ENCODE measurements at places on chromosomes 12 and 14.

GRCh38 chr12:128684352-128684751, 139.4 kb downstream of the SLC15A4 start:
- no peak for DNase-seq

DNA sequence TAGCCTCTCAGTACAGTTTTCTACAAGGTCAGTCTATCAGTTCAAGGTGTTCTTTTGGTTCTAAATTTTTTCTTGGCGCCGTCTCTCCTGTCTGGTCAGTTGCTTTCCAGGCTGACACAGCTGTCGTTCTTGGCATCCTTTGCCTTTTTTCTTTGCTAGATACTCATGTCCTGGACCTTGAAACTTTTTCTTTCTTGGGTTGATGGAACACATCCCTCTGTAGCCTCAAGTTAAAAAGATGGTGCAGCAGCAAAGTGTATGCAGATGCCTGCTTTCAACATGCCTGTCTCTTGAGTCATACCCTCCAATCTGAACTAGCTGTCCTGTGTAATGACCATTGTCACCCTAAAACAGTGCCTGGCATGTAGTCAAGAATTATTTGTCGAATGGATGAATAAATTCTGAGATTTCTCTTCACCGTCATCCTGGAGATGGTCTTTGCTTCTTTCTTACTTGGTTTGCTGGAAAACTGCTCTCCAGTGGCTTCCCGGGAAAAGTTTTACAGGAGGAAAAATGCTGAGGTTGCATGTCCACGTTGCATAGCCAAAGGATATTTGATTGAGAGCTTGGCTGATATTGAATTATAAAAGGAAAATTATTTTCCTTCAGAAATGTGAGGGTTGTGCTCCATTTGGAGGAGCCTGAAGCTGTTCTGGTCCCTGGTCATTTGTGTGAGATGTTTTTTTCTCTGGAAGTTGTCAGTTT, 4.6 kb downstream of the NYNRIN start:
- no peak for DNase-seq

DNA sequence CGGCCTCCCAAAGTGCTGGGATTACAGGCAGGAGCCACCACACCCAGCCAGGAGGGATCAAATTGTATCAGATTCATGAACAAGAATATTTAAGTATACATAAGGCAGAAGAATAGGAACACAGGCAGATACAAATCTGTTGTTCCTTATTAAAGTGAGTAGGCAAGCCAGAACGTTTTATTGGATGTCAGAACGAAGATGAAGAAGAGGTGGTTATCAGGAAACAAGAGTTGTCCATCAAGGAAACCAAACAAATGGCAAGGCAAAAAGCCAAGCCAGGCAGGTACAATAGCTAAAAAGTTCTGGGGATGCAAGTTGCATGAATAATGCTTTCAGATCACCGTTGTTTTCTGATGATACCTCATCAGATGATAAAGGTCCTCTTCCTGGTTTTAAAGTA, 31.1 kb upstream of the BAZ1A start:
- no peak for DNase-seq

DNA sequence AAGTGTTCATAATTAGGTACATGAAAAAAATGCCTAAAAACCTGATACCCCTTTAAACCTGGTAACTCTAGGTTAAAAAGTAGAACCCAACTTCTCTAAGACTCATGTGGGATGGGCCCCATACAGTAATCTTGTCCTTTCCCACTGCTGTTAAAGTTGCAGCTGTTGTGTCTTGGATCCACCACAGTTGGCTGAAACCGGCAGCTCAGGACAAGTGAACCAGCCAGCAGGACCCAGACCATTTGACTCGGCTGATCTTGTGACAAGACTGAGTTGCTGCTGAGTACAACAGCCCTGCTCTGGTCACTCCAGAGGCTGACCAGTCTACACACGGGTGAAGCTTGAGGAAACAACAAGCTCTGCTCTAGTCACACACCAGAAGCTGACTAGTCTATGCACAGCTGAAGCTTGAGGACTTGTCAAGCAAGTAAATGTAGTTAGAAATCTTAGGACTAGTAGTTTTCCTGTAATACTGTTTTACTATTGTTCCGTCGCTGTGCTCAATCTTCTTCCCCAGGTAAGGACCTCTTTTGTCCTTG, 60.6 kb downstream of the DHRS2 start:
- DNase-seq = no peak

DNA sequence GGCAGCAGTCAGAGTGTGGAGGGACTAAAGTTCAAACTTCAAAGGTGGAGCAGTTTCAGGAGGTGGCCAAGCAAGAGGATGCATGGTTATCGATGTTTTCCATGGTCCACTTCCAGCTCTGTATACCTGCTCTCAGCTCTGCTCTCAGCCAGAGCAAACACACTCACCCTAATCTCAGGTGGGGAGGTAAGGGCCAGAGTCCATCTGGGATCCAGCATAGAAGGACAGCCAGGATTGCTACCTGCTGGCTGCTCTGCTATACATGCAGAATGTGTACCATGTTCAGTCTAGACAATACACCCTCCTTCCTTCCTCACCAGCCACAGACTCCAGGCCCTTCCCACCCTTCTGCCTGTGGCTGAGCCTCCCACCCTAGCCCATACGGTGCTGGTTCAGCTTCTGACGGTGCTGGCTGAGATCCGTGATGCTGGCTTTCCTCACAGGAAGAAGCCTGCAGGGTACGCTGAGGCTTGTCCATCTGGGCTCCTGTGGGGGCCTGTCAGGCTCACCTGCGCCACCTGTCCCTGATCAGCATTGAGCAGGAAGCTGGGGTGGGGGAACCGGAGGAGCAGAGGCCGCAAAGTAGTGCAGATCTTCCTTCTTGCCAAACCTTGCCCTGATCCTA, 2.4 kb downstream of the CBLN3 start:
- no peak for DNase-seq

DNA sequence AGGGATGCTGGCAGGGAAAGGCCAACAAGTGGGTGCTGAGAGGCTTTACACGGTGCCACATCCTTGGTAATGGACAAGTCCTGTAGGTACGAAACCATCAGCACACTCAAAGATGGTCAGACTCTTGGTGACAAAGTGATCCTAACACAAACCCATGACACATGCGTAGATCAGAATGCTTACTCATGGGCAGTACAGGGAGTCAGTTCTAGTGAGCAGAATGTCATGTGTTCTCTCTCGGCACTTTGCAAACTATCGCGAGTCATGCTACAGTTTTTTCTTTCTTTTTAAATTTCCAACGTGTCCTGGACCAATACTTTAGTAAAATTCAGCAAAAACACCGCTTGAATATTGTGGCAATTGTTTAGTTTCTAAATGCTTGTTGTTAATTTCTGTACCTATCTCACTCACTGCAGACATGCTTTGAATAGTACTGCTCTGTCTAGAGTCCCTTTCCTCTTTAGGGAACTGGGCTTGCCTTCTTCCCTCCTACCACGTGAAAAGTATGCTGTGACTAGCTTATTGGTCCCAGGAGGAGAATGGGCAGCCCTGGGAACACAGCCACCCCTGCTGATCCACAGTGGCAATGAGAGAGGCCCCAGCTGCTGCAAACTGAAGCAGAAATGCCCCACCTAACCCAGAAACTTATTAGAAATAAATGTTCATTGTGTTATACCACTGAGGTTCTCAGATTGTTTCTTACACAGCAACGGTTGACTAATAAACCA, 62.4 kb downstream of the UBR7 start:
- DNase-seq = no peak

- DNase-seq = no peak
These were observed 11.7 kb downstream of the ZCCHC8 start for GRCh38 chr12:122489038-122489437.

- no peak for DNase-seq
These were observed 78.0 kb downstream of the GRIP1 start for GRCh38 chr12:66600903-66601302.

- DNase-seq = no peak
These were observed 93.7 kb downstream of the TESC start for GRCh38 chr12:117005417-117006046.

DNA sequence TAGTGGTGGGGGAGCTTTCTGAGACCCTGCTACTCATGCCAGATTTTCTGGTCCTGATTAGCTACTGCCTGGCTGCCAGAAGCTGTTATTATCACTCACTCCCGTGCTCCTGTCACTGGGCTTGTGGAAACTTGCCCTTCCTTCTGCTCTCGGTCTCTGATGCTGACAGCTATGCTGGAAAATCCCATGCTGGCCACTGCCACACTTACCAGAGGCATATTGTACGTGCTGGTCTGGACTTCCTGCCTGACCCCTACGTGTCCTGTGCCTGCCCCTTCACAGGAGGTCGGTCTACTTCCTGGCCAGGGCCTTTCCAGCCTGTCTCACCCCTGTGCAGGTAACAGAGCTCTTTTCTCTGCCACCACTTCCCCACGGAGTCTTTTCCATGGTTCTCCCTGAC, 149.4 kb upstream of the PLEKHG7 start:
- DNase-seq = no peak

DNA sequence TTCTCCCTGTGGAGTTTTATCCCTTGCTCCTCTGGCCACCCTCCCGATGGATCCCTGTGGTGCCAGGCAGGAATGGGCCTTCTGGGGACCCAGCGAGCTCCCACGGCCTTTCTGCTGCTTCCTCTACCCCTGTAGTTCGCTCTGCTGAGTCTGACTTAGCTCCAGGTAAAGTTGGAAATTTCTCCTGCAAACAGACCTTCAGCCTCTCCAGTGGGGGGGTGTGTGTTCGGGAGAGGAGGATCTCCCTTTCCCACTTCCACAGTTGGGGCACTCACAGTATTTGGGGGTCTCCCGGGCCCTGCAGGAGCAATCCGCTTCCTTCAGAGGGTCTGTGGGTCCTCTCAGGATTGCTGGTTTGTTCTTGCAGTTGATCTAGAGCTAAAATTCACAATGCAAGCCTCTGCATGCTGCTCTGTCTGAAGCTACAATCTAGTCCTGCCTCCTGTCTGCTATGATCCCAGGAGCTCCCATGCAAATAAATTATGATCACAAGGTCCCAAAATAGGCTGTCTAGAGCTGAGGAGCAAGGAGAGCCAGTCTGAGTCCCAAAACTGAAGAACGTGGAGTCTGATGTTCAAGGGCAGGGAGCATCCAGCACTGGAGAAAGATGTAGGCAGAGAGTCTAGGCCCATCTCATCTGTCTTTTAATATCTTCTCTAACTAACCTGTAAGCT, 18.3 kb downstream of the MTRFR start:
- DNase-seq = no peak

- DNase-seq = no peak
These were observed 21.6 kb downstream of the CORO1C start for GRCh38 chr12:108709697-108710096.

Data from esophagus squamous epithelium (tissue), 5 donors.